NCI-H1694 (cell line): ENCODE measurements at places on chromosomes 7 and 10.

DNA sequence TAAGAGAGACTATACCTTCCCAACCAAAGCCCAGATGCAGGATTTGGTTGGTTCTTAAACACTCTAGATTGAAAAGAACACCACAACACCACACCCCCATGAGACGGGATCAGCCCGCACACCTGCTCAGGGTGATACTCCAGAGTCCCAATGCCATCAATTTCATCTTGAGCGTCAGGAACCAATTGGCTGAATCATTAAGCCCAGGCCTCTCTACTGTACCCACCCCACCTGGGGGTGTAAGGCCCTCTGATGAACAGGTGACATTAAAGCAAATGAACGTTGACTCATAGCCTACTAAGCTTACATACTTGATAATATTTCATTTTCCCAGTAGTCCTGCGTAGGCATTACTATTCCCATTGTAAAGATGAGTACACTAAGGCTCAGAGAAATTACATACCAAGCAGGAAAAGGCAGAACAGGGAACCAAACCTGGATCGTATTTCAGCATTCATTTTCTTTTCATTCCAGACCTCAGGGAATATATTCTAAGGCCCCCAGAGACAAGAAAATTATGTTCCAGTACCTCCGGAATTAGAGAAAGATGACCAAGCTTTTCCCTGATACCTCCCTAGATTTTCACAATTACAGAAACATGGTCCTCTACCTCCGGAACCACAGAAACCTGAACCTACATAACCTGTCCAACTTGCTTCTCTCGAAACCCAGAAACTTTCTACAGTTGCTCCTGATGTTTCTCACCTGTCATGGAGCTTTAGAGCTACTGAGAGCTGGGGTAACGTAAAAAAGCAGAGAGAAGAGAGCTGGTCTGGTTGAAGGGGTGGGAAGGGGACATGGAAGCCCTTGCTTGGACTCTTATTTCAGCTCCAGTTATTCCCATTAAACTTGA lies 43.1 kb upstream of the KDM7A start:
- no peak for DNase-seq

DNA sequence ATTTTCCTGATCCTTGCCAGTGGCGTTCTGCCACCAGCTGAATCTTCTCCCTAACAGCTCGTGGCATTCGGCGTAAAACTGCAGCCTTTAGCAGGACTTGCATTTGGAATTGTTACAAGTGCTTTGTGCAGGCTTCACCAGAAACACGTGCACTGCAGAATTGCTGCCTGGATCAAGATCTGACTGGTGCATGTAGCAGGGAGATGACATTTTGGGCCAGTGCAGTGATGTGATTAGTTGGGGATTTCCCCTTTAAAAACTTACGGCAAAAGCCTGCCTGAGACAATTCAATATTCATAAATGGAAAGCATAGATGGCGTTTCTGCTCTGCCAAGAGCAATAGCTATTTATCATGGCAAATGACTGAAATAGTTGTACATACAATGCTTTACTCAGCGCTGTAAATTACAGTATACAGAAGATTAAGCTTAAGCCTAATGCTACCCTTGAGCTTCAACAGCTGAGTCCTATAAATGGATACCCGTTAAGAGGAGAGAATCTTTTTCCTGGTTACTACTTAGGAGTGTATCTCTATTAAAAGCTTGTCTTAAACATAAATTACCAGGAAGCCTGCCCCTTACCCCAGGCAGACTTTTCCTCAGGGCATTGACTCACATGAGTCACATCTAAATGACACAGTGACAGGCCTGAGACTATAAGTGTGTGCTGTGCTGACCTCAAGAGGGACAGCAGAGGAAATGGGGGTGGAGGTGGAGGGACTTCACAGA lies 106.3 kb downstream of the ATXN7L1 start:
- no peak for DNase-seq

GRCh38 chr7:101792051-101792681 lies 25.3 kb upstream of the CUX1 start:
- no peak for DNase-seq

- DNase-seq = no peak
Measured at GRCh38 chr10:2097937-2098336, 360.6 kb upstream of the ADARB2 start.

DNA sequence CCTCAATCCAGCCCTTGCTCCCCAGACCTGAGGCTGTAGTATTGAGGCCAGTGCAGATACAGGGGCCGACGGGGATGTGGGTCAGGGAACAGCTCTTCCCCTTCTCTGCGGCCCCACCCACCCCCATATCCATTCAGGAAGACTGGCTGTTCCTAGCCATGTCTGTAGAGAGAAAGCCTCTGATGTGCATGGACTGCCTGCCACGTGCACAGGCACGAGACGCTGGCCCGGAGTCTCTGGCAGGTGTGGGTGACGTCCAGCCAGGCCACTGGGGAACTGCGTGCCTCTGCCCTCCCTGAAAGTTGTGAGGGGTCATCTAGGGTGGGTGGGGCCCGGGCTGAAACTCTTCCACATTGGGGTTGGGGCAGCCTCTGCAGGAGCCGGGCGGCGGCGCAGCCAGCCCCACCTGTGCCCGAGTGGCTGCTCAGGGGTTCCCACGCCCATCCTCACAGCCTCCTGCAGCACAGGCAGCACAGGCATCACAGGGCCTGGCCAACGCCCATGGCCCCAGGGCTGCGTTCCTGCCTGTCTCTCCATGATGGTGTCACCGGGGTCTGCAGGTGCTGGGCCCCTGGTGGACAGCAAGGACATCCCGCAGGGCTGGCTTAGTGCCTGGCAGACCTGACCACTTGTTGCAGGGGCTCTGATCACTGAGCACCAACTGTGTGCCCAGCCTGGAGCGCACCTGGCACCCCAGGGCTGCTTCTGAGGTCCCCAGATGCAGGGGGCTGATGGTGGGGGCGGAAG lies 27.5 kb downstream of the MICALL2 start:
- DNase-seq = no peak

DNA sequence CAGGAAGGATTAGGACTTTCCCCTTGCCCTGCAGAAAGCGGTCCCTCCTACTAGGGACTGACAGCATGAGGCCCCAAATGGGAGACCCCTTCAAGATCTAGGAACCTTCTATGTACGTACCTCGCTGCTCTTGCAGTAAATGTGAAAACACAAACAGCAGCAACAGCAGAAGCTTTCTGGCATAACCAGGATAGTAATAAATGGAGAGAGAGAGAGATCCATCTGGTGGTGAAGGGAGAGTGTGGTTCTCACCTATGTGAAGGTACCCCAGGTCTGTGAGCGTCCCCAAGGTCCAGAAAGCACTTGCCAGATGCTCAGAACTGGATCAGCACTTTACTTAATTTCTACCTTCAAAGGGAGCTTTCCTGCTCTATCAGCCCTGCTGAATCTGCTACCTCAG lies 592.7 kb downstream of the PARD3 start:
- no peak for DNase-seq

GRCh38 chr7:23207884-23208283 lies 26.0 kb downstream of the NUP42 start:
- DNase-seq = no peak

DNA sequence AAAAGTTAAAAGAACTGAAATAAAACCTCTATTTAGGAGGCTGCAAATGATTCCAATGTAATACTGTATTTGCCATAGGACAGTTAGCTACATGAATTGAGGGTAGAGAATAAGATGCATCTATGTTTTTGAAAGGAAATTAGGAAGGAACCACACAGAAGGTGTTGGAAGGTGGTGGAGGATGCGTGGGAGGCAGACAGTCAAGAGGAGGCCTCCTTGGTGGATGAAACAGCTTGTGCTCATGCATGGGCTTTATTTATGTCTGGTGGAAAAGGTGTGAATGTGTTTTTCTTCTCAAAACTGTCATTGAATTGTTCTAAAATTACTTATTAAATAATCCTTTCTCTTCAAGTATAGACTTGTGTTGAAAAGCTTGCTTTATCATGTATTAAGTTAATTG lies 314.4 kb upstream of the NPSR1 start:
- DNase-seq = no peak

DNA sequence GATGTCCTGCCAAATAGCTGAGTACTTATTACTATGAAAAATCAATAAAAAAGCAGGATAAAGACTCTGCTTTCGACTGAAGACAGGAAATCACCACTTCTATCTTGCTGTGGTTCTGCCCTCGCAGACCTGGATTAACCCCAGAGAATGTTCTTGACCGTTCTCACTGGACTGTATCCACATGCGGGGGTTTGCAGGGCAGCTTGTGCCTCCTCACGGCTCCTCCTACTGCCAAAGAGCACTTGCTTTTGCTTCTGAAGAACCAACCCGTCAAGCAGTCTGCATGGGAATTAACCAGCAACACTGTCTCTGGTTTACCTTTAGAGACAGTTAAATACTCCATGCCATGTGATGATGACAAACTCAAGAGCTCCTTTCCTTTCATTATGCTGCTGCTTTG lies 184.0 kb downstream of the GFRA1 start:
- no peak for DNase-seq

DNA sequence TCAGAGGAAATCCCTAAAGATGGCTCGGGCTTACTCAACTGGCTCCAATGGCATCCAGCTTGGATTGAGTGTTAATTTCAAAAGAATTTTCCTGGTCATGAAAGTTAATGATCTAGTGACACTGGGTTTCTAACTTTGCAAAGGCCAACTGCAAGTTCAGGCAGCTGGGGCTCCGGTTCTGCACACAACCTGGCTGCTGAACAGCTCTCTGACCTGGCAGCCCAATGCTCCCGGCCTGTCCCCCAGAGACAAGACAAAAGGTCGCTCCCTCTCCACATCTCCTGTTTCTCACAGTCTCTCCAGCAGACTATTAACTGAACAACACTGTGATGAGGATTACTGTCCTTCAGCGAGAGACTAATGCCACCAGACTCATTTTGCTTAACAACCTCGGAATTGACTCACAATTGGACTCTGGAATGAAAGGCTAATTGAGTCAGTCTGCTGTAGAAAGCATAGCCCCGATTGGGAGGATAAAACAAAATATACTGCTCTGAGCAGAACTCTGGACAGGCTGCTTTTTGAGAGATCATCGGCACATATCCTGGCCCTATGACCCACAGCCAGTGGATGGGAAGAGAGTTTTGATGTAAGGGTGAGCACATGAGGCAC lies 174.5 kb downstream of the GFRA1 start:
- no peak for DNase-seq

- DNase-seq = no peak
Measured at GRCh38 chr7:72805526-72806494, 22.2 kb downstream of the TYW1B start.

GRCh38 chr7:29352041-29352440 lies 157.5 kb downstream of the CHN2 start:
- no peak for DNase-seq

GRCh38 chr7:117285826-117286225 lies 37.0 kb downstream of the WNT2 start:
- DNase-seq = no peak
